Activated CD4-positive, alpha-beta T cell treated with anti-CD3 and anti-CD28 coated beads, Interleukin-2, amount 10 ng/mL, durations not matched to agents 24 days and 14 days (primary cell): ENCODE measurements at places on chromosomes 11 and 22. TPM values are rescaled to one million over a fixed set of nuclear protein-coding genes. Genes with fewer than 3 reads are reported as not detected.

- no peak overlapping the region for H3K27ac ChIP-seq
- no peaks in the 10 kb centered on the region for H3K4me1 ChIP-seq
- no peaks in the 10 kb centered on the region for H3K27me3 ChIP-seq
- no peak overlapping the region for H3K4me3 ChIP-seq
- DNase-seq = no peak
Measured at GRCh38 chr11:91664521-91664920, 560.1 kb upstream of the FAT3 start.

POU2AF2 gene
- total RNA-seq = 0.44 TPM in 1 of 2 replicates, not detected in the other

CENATAC gene
- total RNA-seq = 46.3 and 47.1 TPM in 2 replicates

- H3K36me3 ChIP-seq = peaks cover 53% of the 10 kb centered on the region
- no peak for DNase-seq
- no peaks in the 10 kb centered on the region for H3K27me3 ChIP-seq
- no peak overlapping the region for H3K27ac ChIP-seq
Measured at GRCh38 chr11:48167380-48167779, 49.2 kb upstream of the OR4B1 start.

- H3K27ac ChIP-seq = no peak overlapping the region
- H3K27me3 ChIP-seq = no peaks in the 10 kb centered on the region
- H3K4me3 ChIP-seq = no peak overlapping the region
- H3K36me3 ChIP-seq = no peaks in the 10 kb centered on the region
- peaks cover 2% of the 10 kb centered on the region for H3K4me1 ChIP-seq
Measured at GRCh38 chr11:113724778-113725177, 18.7 kb upstream of the TMPRSS5 start.

UPK3A gene
- total RNA-seq = not detected in 2 replicates

GRCh38 chr11:1925373-1926155 lies 6.1 kb downstream of the TNNT3 start:
- peaks cover 3% of the 10 kb centered on the region for H3K27me3 ChIP-seq
- H3K4me3 ChIP-seq = no peak overlapping the region

DNA sequence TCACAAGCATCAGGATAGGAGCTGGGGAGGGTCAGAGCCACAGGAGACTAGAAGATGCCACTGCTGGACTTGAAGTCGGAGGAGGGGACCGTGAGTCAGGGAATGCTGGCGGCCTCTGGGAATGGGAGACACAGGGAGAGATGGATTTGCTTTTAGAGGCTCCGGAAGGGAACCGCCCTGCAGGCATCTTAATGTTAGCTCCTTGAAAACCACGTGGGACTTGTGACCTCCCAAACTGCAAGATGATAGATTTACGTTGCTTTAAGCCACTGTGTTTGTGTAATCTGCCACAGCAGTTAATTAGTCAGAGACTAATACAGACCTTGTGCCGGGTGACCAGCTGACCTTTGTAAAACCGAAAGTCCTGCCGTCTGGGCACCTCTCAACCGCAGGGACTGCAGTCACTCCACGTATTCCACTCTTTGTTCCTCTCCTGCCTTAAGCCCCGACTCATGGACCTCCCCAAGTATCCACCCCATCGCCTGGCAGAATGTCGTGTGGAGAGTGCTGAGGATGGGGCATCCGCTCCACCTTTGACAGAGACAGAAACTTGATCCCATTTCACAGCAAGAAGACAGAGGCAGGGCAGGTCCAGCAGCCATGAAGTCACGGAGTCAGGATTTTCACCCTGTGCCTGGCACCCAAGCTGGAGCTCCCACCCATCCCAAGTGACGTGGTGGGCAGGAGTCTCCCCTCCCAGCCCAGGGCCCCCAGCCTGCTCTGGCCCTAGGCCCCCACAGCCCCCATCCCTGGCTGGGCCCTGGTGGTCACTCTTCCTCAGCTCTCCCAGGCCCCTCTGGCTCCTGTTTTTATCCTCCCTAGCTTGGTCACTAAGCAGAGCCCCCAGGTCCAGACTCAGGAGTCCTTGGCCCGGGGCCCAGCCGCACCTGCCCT lies 19.4 kb upstream of the CTSD start:
- no peaks in the 10 kb centered on the region for H3K4me1 ChIP-seq
- H3K27me3 ChIP-seq = no peaks in the 10 kb centered on the region
- no peaks in the 10 kb centered on the region for H3K36me3 ChIP-seq

DNA sequence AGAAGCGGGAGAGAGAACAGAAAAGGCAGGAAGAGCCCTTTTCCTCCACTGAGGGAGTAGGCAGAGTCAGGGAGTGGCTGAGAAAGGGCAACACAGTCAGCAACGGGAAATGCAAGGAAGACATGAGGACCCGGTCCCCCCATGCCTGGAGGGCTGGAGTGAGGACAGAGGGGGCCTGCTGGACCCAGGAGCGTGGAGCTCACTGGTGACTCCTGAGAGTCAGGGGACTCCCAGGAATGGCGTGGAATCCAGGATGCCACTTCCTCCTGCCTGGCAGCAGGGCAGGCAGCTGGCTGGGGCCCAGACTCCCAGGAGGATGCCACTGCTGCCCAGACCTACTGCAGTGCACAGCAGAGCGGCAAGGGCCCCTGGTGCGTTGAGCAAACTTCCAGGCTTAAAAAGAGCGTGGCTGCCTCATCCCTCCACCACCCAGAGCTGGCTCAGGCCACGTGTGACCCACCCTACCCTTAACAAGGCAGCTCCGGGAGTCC lies 11.3 kb downstream of the C11orf21 start:
- no peak overlapping the region for H3K27ac ChIP-seq
- no peak for DNase-seq
- H3K4me1 ChIP-seq = peaks cover 6% of the 10 kb centered on the region
- no peaks in the 10 kb centered on the region for H3K36me3 ChIP-seq

- no peak for DNase-seq
- H3K27me3 ChIP-seq = no peaks in the 10 kb centered on the region
- no peak overlapping the region for H3K27ac ChIP-seq
- H3K4me3 ChIP-seq = no peak overlapping the region
Measured at GRCh38 chr11:121895919-121896318, 220.1 kb downstream of the BLID start.

APOA4 gene
- total RNA-seq = not detected in 2 replicates

FKBP2 gene
- total RNA-seq = 28.8 and 30.6 TPM in 2 replicates

GRCh38 chr22:17910561-17911311 lies 113.6 kb downstream of the MICAL3 start:
- no peak overlapping the region for H3K27ac ChIP-seq
- H3K36me3 ChIP-seq = peaks cover 3% of the 10 kb centered on the region
- DNase-seq = no peak
- H3K27me3 ChIP-seq = no peaks in the 10 kb centered on the region
- no peaks in the 10 kb centered on the region for H3K4me1 ChIP-seq

DNA sequence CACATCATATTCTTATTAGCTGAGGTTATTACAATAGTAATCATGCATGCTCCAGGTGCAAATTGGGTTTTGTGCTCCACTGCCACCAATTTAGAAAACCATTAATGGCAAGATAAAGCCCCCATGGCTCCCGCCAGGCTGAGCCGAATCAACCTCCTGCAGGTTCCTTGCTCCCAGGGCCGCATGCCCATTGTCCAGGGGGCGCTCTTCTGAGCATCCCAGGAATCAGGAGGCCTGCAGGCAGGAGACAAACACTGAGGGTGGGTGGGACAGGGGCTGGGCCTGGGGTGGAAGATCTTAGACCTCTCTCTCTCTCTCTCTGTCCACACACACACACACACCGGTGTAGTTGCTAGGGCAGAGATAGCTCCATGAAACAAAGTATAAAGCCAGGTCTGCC lies 57.4 kb downstream of the BUD13 start:
- H3K27me3 ChIP-seq = peaks cover 7% of the 10 kb centered on the region
- no peak overlapping the region for H3K27ac ChIP-seq
- DNase-seq = no peak
- H3K4me1 ChIP-seq = no peaks in the 10 kb centered on the region
- no peak overlapping the region for H3K4me3 ChIP-seq

TSGA10IP gene
- not detected in 2 replicates for total RNA-seq

DNA sequence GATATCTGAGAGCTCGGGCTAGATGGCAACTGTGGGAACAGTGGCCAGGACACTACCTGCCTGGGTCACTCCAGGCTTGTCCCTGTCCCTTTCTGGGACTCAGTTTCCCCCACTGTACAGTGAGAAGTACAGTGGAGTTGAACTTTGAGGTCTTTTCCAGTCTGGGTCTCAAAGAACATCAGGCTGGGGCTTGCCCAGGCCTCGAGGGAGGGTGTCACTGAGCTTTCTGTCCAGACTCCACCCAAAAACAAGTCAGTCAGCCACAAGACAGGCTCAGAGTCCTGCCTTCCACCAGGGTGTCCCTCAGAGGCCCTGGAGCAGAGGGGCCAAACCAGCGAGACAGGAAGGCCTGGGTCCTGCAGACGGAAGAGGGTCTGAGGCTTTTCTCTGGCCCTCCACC lies 2.0 kb upstream of the PLA2G3 start:
- no peak overlapping the region for H3K27ac ChIP-seq
- no peak overlapping the region for H3K4me3 ChIP-seq
- peaks cover 2% of the 10 kb centered on the region for H3K27me3 ChIP-seq
- DNase-seq = no peak

- no peaks in the 10 kb centered on the region for H3K36me3 ChIP-seq
- H3K4me1 ChIP-seq = peaks cover 3% of the 10 kb centered on the region
- no peaks in the 10 kb centered on the region for H3K27me3 ChIP-seq
- no peak for DNase-seq
Measured at GRCh38 chr11:75925785-75926164, 110.8 kb downstream of the UVRAG start.

GRCh38 chr22:40329466-40329865 lies 16.8 kb upstream of the ADSL start:
- H3K27me3 ChIP-seq = no peaks in the 10 kb centered on the region
- H3K27ac ChIP-seq = no peak overlapping the region
- no peak overlapping the region for H3K4me3 ChIP-seq

ENDOD1 gene
- total RNA-seq = 34.1 and 34.3 TPM in 2 replicates

TMA7B gene
- 0.90 and 0.96 TPM in 2 replicates for total RNA-seq

SLC22A9 gene
- total RNA-seq = not detected in 2 replicates

GRCh38 chr11:122186439-122187080 lies 70.5 kb upstream of the BLID start:
- no peak overlapping the region for H3K4me3 ChIP-seq
- H3K27me3 ChIP-seq = peaks cover 13% of the 10 kb centered on the region
- no peak for DNase-seq

DNA sequence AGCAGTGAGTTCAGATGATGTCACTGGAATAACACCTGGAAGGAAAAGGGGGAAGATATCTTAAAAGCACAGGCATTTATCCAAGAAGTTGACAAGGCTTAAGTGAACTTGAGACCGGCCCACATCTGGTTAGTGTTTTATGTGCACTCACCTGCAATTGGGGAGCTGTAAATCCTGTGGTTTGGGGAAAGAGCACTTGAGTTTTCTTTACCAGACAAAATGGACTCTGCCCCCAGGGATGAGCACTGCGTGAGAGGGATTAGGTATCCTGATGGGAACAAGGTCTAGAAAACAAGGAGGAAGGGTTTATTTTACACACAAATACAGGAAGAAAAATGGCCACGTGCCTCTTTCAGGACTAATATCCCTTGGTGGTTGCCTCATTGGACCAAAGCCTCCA lies 15.2 kb downstream of the E2F8 start:
- peaks cover 4% of the 10 kb centered on the region for H3K4me1 ChIP-seq
- H3K27ac ChIP-seq = no peak overlapping the region
- no peaks in the 10 kb centered on the region for H3K27me3 ChIP-seq
- peaks cover 49% of the 10 kb centered on the region for H3K36me3 ChIP-seq

DNA sequence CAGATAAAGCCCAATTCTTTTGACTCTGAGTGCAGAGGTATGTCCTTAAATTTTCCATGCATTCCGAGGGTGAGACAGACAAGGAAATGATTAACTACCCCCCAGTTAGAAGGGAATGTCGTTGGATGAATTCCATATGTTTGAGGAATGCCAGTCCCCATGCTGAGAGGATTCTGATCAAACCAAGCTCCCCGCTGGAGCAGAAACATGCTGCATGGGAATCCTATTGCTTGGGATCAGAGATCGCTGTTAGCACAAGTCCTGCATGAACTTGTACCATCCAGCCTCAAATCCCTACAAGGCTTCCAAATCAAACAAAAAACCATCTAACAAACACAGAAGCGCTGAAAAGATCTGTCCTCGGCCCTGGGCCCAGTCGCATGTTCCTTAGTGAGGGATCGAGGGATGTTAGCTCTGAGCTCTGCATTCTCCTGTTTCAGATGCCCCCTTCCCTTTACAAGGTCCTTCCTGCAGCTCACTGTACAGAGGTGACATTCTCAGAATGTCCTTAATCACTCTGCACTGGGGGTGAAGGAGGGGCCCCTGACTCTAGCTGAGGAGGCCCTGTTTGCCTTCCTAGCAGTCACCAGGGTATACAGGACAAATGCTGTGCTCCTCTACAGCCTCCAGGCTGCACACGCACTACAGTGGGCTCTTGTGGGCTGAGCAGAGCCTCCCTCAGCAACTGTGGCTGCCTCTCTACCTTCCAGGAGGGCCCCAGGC lies 353.4 kb downstream of the TENM4 start:
- H3K27ac ChIP-seq = no peak overlapping the region
- no peak overlapping the region for H3K4me3 ChIP-seq
- H3K27me3 ChIP-seq = no peaks in the 10 kb centered on the region

DNA sequence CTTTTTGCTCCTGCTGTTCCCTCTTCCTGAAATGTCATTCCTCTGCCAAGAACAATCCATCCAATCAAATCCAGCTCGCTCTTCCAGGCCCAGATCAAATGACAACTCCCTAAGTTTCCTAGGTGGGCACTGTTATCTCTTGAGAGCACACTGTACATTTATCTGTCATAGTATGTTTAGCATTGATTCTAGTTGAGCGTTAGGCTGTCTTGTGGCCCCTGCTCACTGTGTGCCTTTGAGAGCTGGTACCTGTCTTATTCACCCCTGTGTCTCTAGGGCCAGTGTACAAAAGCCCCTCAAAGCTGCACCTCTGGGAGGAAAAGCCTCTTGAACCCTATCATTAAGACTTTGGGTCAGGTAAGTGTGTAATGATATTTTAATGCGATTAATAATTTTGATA lies 7.1 kb upstream of the LMO2 start:
- H3K4me3 ChIP-seq = no peak overlapping the region
- DNase-seq = no peak
- H3K36me3 ChIP-seq = no peaks in the 10 kb centered on the region
- H3K27me3 ChIP-seq = peaks cover 57% of the 10 kb centered on the region

DNA sequence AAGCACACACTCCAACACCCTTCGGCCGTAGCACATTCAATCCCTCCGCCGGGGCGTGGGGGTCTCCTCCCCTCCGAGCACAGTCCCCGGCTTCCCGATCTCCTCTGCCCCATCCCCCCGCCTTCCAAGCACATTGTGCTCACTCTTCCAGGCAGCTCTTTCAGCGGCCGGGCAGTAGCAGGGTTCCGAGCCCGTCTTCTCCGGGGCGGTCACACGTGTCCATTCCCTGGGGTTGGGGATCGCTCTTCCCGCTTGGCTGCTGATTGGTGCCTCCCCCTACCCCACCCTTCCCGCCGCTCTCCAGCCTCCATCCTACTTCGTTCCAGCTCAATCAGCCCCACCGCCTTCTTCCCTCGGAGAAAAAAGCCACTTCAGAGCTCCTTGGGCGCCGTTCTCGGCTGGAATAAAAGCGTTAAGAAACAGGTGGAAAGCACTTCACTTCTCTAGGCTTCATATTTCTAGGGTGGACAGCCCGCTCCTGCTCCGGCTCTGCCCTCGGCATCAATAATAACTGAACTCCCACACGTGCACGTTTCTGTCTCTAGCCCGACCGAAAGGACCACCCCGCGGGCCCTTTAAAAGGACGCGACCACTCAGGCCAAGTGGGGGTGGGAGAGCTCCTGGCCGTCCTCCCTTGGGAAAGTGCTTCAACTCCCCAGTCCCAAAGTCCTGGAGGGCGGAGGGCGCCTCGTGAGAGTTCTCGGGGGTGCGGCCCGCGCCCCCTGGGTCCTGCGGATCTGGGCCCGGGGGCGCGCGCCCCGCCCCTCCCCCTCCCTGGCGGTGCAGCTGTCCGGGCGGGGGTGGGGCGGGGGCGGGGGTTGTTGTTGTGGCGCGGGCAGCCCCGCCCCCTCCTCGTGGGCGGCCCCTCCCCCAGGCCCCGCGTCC lies 464 bp upstream of the CECR2 start:
- peaks cover 61% of the 10 kb centered on the region for H3K27me3 ChIP-seq
- DNase-seq = peak; percentile 68
- H3K36me3 ChIP-seq = no peaks in the 10 kb centered on the region
- peaks cover 21% of the 10 kb centered on the region for H3K4me1 ChIP-seq
